ENCODE measurements at places on chromosomes 7 and 10. TPM values are rescaled to one million over a fixed set of nuclear protein-coding genes. Genes with fewer than 3 reads are reported as not detected.

GRCh38 chr10:99941942-99942820, 67.6 kb downstream of the DNMBP start:
- DNase-seq = no peak

Gene VGF
- polyA plus RNA-seq = 1.4 TPM

Gene IFRD1
- polyA plus RNA-seq = 44.6 TPM

DNA sequence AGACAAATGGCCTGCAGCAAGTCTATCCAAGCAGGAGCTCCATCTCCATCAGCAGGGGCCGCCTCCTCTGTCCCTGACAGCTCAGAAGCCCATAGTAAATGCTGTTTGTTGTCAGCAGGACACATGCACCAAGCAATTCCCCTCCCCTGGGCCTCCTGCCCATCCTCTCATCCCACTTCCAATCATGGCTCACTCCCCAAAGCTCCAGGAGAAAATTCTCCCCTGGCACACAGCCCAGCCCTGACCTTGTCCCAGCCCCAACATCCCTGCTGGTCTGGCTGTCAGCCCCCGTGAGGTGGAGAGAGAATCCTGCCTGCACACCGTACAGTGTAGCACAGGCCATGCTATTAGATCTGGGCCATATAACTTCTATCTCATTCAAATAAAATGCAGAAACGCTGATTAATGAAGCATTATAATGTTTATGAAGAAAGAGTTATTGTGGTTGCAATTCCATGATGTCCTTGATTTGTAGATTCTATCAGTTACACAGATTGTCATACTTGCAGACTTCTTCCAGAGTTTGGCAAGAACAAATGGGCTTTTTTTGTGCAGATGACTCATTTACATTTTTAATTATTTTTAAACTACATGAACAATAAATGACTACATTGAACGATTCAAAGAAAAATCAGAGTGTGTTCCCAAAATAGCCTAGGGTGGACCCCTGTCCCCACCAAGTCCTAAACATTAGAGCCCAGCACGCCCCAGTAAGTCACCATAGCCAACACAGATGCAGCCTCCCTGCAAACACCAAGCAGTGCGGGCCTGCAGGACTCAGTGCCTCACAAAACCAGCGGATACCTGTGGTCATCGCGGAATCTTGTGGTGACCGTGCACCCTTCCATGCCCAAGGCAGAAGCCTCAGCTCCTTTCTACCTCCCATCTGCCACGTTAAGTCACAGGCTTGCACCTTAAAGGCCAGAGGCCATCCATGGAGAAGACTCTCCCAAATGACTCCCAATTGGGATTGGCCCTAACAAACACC, 70.1 kb downstream of the COBL start:
- DNase-seq = no peak

Gene CNPY1
- not detected for polyA plus RNA-seq

Gene GGCT
- polyA plus RNA-seq = 62.9 TPM

DNA sequence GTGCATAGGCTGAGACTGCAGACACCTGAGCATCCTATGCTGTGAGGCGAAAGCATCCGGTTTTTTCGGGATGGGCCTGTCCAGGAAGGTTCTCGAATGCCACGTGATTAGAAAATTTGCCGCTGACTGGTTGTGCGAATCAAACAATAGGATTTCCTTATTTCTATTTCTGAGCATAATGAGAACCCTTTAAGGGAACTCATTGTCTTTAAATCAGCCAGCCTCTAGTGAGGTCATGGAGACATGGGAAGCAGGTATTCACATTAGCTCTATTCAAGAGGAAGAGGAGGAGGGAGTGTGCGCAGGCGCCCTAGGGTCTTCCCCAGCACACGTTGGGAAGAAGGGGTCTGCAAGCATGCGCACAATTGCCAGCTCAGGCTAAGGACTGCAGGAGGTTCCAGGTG, 5.6 kb downstream of the GIMAP1 start:
- DNase-seq = no peak

Gene ACTL6B
- polyA plus RNA-seq = not detected

DNA sequence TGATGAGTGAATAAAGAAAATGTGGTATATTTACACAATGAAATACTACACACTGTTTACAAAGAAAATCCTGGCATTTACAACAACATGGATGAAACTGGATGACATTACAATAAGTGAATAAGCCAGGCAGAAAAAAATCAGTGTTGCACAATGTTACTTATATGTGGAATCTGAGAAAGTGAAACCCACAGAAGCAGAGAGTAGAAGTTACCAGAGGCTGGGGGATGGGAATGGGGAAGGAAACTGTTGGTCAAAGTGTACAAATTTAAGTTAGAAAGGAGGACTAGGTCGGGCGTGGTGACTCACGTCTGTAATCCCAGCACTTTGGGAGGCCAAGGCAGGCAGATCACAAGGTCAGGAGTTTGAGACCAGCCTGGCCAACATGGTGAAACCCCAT, 538.5 kb upstream of the MKI67 start:
- DNase-seq = no peak

DNA sequence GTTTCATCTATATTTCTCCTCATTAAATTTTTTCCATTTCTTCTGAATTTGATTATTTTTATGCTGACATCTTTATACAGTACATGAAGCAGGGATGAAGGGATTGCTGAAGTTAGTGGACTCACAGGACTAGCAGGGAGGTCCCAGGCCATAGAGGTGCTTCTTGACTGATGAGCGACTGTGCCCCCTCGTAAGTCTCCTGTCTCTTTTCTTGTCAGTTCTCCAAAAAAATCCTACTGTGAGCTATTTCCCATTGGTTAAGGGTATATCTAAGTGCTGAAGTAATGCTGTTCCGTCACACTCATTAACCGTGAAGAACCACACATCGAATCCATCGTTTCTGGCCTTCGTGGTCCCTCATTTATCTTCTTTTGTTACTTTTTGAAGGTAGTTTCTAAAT, 27.7 kb downstream of the HECW1 start:
- DNase-seq = no peak

Gene MMD2
- polyA plus RNA-seq = not detected

GRCh38 chr7:138244606-138245005, 168.3 kb downstream of the AKR1D1 start:
- DNase-seq = no peak

DNA sequence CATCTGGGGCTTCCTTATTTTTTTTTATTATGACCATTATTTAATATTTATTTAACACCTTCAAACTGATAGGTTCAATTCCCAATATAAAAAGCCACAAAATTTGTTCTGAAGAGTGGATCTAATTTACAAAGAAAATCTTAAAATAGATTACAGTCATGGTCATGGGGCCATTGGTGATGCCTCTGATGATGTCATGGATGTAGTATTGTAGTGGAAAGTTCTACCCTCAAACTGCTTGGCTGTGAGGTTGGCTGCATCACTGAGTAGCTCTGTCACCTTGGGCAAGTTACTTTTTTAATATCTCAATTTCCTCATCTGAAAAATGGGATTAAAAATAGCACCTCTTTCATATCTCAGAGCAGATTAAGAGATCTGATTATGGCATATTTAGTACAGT, 128.5 kb downstream of the DKK1 start:
- DNase-seq = no peak
